Activated CD4-positive, alpha-beta T cell treated with anti-CD3 and anti-CD28 coated beads, Interleukin-2, Interleukin-4, amounts not matched to agents 100 ng/mL and 50 ng/mL, durations not matched to agents 16 hours and 8 hours (primary cell): ENCODE measurements at places on chromosomes 7 and 10.
A peak's percentile ranks its signal among the peaks of the same experiment; 100 is the strongest.

GRCh38 chr10:133475425-133475734 lies 21.6 kb downstream of the SCART1 start:
- peak; percentile 34 for DNase-seq

- no peak for DNase-seq
Observed at GRCh38 chr7:115635376-115635775, 395.2 kb downstream of the TFEC start.

- DNase-seq: no peak
Observed at GRCh38 chr7:102285540-102286236, 980 bp upstream of the SH2B2 start.

DNA sequence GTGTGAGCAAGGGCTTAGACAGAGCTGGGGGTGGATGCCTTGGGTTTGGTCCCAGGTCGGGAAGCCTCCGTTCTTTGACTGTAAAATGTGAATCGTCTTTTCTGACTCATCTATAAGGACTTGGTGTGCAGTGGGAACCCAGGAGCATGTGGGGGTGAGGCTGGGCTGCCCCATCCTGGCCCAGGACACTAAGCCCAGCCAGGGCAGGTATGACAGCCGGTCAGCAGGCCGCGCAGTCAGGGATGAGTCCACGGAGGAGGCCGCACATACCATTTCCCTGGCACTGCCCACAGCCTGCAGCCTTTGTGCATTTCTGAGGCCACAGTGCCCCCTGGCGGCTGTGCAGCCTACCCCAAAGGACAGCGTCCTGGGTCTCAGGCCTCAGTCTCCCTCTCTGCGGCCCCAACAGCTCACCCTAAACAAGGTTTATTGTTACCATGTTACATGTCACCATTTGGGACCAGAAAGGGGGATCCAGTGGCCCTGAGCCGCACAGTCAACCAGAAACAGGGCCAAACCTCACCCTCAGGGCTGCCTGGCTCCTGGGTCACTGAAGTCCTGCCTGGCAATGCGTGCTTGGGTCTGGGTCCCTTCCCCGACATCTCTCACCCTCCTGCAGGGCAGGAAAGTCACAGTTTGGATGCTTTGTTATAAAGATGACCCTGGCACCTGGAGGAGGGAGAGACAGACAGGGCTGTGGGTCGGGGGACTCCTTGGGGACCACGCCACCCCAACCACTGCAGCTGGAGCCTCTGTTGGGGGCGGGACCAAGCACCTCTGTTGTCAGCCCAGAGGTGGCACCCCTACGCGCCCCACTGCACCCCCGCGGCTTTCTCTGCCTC lies 14.4 kb upstream of the SH2B2 start:
- peak; percentile 65 for DNase-seq

- DNase-seq: no peak
Observed at GRCh38 chr10:92420546-92421275, 129.7 kb downstream of the MARCHF5 start.

- DNase-seq: no peak
Observed at GRCh38 chr7:153472516-153472915, 579.7 kb upstream of the DPP6 start.

GRCh38 chr10:112721080-112721698 lies 228.9 kb upstream of the TCF7L2 start:
- DNase-seq: peak; percentile 39

DNA sequence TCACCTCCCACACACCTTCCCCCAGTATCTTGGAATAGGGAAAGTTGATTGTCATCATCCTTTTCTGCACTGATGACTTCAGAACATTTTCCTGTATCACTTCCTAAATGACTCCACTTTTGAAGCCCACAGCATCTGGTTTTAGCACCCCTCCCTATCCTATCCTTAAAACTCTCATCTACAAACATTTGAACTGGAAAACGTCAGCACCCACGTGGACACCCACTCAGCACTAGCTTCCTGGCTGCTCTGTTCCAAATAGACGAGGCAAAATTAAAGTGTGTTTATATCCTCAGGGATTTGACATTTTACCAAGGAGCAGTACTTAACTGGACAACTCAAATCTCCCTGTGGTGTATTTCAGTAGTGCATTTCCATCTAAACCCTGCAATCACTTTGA lies 73.9 kb downstream of the REEP3 start:
- no peak for DNase-seq

DNA sequence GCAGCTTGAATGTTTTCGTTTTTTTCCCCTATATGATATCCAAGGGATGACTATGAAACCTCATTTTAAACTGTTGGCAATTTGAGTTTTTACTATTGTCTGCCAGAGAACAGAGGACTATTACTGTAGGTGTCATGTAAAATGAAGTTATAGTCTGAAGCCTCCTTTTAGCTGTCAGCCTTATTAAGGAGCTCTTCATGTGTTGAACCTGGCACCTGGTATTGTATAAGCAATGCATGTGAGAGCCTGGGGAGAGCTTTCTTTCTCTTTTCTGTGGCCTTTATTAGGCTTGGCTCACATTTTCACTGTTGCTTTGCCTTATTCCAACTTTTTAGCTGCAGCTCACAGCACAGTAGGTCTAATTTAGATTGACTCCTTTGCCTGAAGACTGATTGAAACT lies 119.1 kb upstream of the FOXP2 start:
- no peak for DNase-seq

DNA sequence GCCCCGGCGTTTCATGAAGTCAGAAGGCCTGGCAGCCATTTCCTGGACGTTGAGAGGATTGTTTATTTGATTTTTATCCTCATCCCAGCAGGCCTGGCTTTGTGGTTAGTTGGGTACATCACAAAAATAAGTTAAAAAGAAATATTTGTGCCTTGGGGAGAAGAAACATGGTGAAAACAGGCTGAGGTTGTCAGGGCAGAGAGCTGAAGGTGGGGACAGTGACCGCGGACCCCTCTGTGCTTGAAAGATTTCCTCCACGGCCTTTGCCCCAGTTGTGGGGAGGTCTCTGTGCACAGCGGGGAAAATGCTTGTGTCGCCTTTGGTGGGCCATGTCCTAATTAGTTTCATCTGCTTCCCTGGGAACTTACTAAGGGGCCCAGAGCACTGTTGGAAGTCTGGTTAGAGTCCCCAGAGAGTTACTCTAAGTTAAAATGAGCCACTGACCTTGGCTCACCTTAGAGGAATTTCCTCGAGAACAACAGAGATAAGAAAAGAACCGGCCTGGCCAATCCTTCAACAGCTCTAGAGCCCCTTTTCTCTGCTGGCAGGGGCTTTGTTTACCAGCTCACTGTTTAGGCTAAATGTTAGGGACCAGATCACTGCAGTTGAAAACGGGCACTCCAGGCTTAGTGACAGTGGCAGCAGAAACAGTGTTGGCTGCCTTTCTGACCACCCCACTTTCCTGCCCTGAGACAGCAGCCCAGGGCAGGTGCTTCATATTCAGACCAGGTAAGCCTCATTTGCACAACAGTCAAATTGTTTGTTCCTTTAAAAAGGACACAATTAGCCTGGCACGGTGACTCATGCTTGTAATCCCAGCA lies 37.9 kb downstream of the CRCP start:
- DNase-seq: no peak

DNA sequence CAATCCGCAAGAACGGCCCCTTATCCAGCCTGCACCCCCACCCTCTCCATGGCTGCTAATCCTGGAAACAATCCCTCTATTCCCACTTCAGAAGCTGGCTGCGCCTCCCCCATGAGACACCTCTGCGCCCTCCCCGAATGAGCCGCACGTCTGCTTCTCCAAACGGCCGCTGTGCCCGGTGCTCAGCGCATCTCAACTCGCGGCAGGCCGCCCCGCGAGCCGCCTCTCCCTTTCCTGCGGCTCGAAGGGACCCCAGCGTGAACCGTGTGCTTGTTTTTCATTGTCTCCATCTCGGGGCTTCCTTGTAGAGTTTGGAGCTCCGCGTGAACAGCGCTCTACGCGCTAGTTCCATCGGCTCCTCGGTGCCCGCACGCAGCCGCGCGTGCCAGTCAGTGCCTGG lies 20.8 kb upstream of the FXYD4 start:
- no peak for DNase-seq

GRCh38 chr10:99560277-99561126 lies 27.8 kb downstream of the NKX2-3 start:
- DNase-seq: peak; percentile 34

- no peak for DNase-seq
Observed at GRCh38 chr7:149735181-149735602, 38.2 kb downstream of the ZNF467 start.

DNA sequence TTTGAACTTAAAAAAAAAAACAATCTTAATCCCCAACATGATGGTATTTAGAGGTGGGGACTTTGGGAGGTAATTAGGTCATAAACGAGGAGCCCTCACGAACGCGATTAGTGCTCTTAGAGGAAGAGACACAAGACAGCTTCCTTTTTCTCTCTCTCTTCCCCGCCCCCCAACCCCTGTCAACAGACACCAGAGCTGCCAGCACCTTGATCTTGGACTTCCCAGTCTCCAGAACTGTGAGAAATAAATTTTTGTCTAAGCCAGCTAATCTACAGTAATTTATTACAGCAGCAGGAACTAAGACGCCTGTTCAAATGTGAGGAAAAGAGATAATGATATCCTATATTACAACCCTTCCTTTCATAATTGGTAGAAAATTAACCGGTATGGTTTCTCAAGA lies 40.1 kb downstream of the RELN start:
- DNase-seq: no peak

- DNase-seq: no peak
Observed at GRCh38 chr10:113047151-113047550, 97.1 kb downstream of the TCF7L2 start.

DNA sequence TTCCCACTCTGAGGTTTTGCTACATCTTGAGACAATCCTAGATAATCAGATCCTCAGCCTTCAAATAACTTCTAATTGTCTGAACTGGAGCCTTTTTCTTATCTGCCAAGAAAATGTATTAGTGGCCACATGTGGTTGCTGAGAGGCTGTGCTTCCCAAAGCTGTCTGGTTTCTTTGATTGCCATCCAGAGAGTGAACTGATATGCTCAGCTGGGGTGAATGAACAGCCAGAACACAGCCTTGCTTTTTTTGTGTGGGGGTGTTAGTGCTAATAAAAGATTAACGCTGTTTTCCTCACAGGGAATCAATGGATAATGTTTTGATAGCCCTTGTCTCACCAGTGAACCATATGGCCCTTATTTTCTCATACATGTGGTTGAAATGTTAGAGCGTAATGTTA lies 66.9 kb downstream of the BBS9 start:
- DNase-seq: no peak

DNA sequence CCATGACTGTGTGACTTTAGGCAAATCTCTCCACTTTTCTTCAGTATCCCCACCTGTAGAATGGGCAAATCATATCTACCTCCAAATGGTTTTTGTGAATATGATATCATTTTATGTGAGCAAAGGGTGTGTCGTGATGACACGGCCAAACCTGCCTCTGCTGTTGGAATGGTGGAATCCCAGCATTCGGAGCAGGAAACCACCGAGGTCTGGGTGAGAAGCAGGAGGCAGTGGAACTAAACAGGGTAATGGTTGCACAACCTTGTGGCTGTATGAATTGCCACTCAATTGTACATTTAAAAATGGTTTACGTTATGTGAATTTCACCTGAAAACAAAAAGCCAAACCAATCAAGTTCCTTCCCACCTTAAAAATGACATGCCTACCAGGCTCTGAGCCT lies 131.4 kb upstream of the ZMIZ1 start:
- DNase-seq: no peak

GRCh38 chr7:7857143-7857583 lies 111.4 kb upstream of the GLCCI1 start:
- DNase-seq: no peak

DNA sequence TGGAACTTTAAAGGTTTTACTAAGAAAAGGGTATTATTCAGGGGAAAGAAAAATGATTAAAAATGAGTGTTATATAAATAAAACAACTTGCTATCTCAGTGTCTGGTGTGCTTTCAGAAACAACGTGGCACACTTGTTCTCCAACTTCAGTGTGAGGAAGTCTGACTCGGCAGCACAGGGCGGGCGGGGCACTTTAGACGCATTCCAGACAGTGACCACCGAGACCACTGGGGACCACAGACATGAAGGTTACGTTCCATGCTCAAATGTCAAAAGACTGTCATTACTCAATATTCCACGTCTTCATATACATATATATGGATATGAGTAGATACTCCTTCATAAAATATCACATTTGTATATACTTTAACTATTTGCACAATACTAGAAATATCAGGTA lies 87.0 kb downstream of the LARP4B start:
- DNase-seq: no peak

DNA sequence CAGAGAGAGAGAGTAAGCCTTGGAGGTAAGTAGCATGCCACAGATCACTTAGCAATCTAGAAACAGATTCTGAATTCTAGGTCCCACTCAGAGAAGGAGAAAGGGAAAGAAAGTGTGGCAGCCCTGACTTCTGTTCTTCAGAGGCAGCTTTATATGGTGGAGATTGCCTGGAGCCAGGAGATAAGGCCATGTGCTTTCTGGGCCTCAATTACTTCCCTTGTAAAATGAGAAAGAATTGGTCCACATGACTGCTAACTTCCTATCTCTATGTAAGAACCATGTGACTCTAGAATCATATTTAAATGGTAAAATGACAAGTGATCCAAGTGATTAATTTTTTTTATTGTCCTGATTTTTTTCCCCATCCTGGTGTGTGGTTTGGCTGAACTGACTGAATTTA lies 64.1 kb downstream of the HHEX start:
- no peak for DNase-seq

DNA sequence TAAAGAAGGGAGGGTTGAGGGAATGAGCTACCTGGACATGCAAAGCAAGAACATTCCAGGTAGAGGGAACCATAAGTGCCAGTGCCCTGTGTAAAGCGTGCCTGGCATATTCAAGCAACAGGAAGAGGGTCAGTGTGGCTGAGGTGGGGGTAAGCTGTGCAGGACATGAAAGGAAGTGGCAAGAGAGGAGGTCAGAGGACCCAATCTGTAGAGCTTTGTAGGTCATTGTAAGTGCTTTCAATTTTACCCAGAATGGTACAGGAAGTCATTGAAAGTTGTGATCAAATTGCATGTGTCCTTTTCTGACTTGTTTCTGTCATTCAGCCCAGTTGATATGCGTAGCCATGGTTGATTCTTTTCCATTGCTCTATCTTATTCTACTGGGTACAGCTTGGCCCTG lies 156.6 kb downstream of the NOC3L start:
- DNase-seq: no peak

GRCh38 chr10:125482637-125483036 lies 200.3 kb downstream of the TEX36 start:
- no peak for DNase-seq

DNA sequence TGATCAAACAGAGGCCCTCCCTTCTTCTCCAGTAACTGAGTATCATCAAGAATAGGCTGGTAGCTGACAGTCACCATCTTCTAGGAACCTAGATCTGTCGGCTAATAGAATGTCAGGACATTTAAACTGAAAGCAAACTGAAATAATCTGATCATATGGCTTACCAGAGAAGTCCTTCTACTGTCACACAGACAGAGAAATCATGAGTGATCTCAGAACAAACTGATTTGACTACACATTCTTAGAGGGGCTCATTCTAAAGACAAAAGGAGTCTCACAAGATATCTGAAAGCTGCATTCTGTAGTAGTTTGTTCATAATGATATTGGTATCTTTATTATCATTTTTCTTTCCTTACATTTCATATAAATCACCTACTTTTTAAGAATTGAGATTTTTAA lies 130.9 kb upstream of the ADCY1 start:
- peak; percentile 18 for DNase-seq
